Fibroblast of skin of abdomen (primary cell): ENCODE measurements at places on chromosomes 1 and 21.

GRCh38 chr1:11450310-11450709 is 28.6 kb upstream of the DISP3 start:
- DNase-seq = no peak

- DNase-seq = no peak
Observed at GRCh38 chr1:234246638-234247116, 126.6 kb upstream of the COA6 start.

- no peak for DNase-seq
Observed at GRCh38 chr1:174912264-174912663, 87.5 kb upstream of the CACYBP start.

DNA sequence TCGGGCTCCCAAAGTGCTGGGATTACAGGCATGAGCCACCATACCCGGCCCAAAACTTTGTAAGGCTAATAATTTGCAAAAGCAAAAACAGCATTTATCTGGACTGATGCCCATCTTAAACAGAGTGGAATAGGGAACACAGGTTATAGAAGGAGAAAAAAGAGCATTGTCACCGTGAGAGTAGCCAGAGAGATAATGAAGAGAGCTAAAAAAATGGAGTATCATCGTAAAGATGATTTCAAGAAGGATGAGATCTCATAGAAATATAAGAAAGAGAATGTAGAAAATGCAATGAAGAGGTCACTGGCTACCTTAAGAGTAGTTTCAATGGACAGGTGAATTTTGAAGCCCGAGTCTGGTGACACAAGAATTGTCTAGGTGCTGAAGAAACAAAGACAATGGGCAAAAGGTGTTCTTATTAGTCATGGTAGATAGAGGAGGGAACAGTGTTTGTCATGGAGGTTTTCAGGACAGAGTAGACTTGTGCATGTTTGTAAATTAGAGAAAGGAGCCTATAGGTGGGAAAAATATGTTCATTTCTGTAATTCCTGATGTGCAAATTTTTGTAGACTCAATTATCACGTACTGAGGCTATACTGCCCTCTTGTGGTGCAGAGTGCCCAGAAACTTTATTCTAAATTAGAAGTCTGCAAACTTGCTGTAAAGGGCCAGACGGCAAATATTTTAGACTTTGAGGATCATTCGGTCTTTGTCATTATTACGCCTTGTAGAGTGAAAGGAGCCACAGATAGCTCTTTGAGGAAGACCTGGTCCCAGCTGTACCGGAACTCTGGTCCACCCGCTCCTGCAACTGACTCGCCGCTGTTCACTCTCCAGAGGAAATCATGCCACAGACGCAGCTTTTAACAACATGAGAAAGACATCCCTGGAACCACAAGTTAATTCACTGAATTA is 8.1 kb upstream of the TMEM183A start:
- peak; percentile 41 for DNase-seq

DNA sequence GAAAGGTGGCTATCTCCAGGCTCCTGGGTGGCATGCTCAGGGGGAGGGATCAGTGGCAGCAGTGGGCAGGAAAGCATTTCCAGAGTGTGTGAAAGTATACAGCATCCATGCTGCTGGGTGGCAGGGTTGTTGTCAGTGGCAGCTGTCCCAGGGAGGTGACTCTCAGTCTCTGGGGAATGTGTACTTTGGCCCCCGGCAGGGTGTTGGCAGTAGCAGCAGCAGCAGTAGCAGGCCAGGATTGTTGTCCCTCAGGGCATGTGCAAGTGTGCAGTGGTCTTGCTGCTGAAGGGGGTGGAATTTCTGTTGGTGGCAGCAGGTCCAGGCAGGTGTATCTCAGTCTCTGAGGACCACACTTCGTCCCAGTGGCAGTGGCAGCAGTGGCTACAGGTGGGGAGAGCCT is 71.7 kb upstream of the GUCA2B start:
- DNase-seq = no peak

DNA sequence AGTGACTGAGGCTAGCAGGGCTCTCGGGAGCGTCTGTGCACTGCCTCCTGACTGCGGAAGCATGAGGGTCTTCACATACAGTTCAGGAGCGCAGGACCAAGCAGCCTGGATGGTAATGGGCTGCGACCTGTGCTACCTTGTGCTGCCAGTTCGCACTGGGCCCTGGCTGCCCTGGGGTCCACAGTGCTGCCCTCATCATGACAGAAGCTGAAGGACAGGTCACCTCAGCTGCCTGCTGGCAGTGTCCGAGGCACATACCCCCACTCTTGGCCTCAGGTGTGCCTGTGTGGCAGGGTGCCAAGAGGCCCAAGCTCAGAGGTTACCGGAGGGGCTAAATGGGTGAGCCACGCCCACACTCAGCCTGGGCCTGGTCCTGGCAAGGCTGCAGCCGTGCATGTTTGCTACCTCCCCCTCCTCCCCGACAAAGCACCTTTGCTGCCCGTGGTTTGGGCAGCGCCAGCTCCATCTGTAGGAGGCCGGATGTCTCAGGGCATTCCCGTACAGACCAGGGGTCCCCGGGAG is 4.4 kb downstream of the JMJD4 start:
- DNase-seq = no peak

GRCh38 chr1:164617377-164618201 is 58.6 kb downstream of the PBX1 start:
- peak; percentile 36 for DNase-seq

DNA sequence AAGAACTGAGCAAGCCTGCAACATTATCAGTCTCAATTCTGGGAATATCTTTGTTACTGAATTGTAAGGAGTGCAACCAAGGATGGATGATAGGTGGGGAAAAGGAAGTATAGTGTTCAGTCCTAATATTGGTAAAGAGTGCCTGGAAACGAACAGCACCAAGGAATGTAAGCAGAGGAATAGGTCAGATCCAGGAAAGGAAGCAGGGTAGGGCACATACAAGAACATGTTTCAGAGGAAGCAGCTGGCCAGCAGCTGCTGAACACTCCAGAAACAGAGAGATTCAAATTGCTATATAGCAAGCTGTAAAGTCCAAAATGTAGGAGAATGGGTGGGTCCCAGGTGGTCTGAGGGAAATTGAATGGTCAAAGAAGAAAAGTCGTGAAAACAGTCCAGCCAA is 37.9 kb downstream of the CRB1 start:
- no peak for DNase-seq

GRCh38 chr1:110471131-110471530 is 20.2 kb downstream of the PROK1 start:
- no peak for DNase-seq

GRCh38 chr21:26572702-26573381 is at the start of gene CYYR1:
CYYR1 (minus strand) TSS chr21:26573286; CDS start chr21:26572940, 346 bp downstream.
- peak; percentile 31 for DNase-seq

- peak; percentile 70 for DNase-seq
Observed at GRCh38 chr1:70090141-70090540, 115.2 kb downstream of the LRRC40 start.

DNA sequence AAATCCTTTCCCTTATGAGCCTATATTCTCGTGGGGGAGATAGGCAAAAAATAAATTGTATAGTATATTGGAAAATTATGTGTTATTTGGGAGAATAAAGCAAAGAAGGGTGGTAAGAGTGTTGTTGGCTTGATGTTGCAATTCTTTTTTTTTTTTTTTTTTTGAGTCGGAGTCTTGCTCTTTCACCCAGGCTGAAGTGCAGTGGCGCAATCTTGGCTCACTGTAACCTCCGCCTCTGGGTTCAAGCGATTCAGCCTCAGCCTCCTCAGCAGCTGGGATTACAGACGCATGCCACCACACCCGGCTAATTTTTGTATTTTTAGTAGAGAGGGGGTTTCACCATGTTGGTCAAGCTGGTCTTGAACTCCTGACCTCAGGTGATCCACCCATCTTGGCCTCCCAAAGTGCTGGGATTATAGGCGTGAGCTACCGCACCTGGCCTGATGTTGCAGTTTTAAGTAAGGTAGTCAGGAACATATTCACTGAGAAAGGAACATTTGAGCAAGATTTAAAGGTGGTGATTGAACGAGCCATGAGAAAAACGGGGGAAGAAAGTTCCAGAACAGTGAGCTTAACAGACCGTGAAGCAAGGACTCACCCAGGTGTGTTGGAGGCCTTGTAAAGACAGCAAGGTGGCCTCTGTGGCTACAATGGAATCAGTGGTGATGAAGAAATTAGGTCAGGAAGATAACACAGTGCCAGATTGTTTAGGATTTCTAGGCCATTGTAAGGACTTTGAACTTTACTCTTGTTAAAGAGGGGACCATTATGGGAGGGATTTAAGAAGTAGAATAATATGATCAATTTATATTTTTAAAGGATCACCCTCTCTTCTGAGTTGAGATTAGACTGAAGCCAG is 45.8 kb downstream of the RPRD2 start:
- no peak for DNase-seq

- no peak for DNase-seq
Observed at GRCh38 chr1:76763738-76764137, 103.5 kb upstream of the ST6GALNAC5 start.

DNA sequence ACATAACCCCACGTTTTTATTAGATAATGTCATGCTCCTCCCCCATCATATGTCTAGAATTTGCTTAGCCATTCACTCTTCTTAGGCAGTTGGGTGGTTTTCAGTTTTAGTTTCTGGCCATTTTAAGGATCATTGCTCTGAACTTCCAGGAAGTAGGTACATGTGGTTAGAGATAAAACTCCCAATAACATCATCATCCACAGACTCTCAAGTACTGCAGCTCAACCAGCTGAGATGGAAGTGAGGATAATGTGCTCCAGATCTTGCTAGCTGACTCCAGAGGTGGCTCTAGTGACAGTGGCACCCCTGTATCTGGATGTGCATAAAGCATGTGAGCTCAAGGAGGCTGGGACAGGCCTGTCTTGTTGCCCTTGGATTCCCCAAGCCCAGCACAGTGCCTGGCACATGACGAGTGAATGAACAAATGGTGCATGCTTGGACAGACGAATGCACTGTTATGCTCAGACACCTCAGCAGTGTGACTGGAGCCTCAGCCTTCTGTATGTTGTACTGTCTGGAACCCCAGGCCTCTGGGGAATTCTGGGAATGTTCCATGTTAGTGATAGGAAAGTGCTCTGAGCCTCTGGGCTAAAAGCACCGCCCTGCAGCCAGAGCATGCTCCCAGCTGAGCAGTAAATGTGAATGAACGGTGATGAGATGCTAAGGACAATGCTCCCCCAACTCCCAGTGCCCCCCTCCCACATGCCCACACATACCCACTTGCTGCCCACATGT is 16.4 kb upstream of the KCNN3 start:
- no peak for DNase-seq

DNA sequence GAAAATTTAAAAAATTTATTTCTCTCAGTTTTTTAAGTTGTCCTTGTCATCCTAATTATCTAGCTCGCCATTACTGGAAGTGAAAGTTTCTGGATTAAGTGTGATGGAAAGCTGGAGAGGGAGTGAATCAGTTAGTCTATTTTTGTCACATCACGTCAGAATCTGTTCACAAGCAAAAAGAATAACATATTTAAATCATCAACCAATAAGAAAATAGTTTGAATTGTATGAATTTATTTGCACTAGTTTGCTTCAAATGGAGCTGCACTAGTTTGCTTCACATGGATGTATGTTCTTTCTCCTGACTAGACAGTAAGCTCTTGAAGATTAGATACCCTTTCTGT is 22.8 kb downstream of the PHC2 start:
- DNase-seq = no peak

- DNase-seq = no peak
Observed at GRCh38 chr1:16992102-16992501, 11.7 kb upstream of the MFAP2 start.

GRCh38 chr1:63958556-63958955 is 184.7 kb downstream of the ROR1 start:
- DNase-seq = no peak

GRCh38 chr1:7680955-7681268 is 90.2 kb upstream of the VAMP3 start:
- DNase-seq = peak; percentile 7

DNA sequence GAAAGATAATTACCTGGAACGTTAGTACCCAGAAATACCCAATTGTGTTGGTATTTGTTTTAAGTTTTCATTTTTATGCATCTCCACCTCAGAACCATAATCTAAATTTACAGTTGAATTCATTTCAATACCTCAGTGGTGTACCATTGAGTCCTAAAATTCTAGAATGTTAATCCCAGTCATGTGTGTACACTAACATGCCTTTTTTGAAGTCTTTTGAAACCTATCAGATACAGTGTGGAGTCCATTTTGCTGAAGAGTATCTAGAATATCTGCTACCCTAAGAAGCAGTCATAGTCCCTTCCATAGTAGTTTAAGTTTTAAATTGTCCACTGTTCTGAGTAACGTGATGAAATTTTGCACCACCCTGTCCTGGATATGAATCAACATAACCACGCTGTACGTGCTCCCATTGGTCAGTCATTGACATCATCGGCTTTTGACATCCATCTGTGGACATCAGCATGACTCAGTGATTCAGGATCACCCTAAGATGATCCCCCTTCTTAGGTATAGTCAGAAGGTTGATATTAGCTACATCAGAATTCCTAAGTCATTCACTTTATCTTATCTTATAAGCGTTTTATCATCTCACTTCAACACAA is 7.5 kb upstream of the ASH1L start:
- DNase-seq = no peak

GRCh38 chr21:45134279-45135076 is 60.1 kb downstream of the ADARB1 start:
- DNase-seq = no peak

DNA sequence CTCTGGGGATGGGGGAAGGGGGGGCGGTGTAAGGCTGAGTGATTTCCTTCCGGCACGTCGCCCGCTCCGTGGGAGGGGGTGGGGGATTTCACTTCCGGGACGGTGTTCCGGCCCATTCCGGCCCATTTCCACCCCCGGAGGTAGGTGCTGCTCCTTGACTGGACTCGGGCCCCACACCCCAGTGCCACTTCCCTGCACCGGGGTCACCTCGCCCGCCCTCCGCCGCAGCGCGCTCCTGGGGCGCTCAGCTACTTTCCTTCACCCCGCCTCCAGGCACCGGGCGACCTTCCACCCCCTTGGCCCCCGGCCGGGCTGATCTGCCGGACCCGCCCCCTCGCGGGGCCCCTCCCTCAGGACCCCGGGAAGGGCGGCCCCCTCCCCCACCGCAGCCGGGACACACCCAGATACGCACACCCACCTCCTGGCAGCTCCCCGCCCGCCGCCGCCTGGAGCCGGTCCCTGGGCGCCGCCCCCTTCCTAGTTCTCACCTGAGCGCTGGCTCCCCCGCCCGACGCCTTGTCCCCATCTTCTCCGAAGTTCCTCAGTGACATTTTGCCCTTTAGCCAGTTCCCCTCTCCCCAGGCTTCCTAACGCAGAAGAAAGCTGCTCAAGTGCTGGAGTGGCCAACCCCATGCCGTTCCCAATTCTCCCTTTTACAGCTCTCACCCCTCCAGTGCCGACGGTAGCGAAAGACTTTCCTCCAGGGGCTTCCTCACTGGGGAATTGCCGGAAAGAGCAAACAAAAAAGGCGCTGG is at the start of gene ZBTB37:
Gene ZBTB37, plus strand, starts transcription at position 115 of the 755 bp plus-strand sequence. CDS start 1,846 bp downstream, outside the sequence.
- peak; percentile 70 for DNase-seq

DNA sequence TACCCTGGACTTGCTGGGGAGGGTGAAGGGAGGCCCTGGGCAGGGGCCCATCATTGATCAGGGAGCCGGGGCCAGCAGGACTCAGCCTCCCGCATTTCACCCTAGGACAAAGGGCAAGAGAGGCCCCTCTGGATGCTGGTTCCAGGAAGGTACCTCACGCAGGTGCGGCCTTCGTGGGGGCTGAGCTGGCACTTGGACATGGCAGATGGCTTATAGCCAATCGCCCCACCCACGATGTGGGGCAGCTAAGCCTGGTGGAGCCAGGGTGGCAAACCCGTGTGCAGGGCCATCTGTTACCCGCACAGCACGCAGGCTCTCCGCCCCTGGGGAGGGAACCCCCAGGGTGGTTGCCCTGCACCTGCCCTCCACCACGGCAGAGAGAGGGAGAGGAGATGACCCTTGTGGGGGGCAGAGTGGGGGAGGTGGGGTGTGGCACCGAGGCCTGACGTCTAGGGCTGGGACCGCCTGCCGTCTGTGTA is 2.5 kb downstream of the TFF3 start:
- DNase-seq = no peak
